ENCODE measurements at places on chromosomes 7 and 10.

DNA sequence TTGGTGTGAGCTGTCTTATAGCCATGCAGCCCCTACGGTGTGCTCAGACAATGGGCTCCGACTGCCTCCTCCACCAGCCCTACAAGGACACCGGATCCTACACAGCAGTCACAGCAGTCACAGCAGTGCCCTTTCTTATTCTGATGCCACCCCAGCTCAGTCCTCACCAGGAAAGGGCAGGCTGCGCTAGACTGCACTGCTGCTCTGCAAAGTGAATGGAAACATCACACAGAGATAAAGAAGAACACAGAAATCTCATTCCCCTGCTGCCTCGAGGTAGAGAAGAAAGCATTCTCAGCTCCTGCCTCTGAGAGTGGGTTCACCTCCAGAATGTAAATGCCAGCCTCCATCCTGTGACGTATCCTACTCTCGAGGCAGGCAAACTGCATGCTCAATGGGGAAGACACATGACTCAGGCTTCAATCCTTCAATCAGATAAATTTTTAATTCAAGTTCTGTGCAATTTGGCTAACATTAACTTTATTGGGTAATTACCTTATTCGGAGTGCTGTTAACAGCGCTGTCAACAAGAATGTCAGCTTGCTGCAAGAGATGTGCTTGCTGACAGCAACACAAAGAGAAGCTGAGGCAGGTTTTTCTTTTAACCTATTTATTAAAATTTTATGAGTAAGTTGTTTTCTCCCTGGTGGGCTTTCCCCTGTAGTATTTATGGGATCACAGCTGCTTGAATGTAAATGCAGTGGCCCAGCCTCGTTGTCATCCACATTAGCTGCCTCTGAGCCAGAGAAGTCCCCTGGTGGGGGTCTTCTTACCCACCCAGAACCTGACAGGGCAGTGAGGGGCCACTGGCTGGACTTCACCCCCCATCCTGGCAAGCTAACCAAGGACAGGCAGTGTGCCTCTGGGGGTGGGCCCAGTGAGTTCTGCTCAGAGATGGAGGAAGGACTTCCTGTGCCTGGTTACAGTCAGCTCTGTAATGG lies 241.3 kb upstream of the KMT2E start:
- no peak for DNase-seq

DNA sequence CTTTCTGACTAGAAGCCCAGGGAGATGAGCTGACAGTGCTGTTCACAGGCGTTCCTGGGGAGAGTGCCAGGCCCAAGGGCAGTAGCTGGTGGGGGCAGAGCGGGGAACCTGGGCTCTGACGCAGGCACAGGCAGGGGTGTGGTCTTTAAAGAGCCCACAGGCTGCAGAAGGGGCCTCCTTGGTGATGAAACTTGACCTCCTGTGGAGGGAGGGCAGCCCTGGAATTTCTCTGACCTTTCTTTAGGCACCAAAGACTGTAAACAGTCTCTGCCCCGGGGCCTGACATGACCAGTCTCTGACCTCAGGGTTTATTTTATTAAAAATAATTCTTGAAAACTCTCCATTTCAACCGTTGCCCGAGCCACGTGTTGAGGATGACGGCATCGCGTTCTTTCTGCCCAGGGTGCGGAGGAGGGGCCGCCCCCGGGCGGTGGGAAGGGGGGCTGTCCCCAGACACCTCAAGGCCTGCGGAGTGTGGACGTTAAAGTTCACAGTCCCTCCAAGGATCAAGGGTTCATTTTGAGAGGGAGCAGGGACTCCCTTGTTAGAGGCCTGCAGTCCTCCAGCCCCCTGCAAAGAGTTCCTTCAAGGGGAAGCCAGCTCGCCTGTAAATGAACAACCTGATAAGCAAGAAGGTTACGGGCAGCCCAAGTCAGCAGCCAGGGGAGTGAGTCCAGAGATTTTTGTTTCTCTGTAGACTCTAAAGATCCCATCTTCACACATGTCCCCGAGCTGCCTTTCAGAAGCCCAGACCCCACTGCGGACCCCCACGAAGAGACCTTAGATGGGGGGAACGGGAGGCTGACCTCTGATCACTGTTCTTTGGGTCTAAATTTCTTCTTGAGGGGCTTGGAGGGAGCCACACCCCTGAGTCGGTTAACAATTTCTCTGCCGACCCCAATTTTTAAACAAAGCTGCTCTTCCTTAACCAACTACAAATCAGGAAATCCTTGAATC lies 128.9 kb downstream of the VIPR2 start:
- DNase-seq, result no peak

GRCh38 chr7:98722402-98722801 lies 105.3 kb downstream of the NPTX2 start:
- peak; percentile 3 for DNase-seq

DNA sequence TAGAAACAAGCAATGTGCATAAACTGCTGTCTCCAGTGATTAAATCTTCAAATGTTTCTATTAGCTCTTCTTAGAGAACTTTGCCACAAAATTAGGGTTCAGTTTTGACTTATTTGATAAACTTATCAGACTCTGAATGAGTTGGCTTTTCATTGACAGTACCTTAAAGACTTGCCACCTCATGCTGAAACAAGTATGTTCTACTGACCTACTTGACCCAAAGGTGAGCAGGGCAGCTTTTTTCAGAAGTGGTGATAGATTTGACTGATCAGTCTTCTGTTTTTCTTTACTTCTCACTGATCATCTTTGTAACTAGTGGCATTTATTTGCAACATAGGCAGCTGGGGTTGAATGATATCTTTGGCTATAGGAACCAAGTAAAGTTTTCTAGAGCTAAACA lies 7.8 kb downstream of the ZNF277 start:
- no peak for DNase-seq

DNA sequence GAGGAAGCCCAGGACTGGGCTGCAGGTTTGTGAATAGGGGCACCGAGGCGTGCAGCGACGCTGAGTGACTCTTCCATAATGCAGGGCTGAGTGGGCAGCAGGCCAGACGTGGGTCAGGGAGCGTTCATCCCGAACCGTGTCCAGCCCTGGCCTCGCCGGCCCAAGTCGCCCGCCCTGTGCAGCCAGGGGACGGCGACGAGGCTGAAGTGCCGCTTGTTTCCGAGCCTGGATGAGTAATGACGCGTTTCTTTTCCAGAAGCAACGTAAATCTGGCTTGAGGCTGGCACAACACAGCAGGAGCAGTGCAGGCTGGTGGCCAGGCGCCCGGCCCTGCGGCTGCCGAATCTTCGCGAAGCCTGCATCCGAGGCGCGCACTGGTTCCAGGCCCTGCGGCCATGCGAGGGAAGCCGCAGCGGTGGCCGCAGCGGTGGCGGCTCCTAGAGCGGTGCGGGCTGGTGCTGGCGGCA lies 74.0 kb upstream of the SEC61G start:
- peak; percentile 98 for DNase-seq

- no peak for DNase-seq
Measured at GRCh38 chr10:12358863-12359564, 9.7 kb downstream of the CAMK1D start.

DNA sequence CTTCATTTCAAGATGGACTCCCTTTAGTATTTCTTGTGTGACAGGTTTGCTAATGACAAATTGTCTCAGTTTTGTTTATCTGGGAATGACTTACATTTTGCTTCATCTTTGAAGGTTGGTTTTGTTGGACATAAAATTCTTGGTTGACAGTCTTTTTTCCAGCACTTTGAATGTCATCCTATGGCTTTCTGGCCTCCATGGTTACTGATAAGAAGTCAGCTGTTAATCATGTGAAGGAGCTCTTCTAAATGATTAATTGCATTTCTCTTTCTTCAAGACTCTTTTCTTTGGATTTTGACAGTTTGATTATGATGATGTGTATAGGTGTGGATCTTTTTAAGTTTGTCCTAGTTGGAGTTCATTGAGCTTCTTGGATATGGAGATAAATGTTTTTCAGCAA lies 26.9 kb upstream of the HHEX start:
- no peak for DNase-seq

GRCh38 chr10:113858541-113858940 lies 4.1 kb downstream of the NHLRC2 start:
- no peak for DNase-seq

GRCh38 chr7:142391191-142391992 lies 133.5 kb upstream of the PRSS58 start:
- DNase-seq, result no peak

Measured in Caki2 (cell line).